ENCODE measurements at places on chromosomes 3 and 15. TPM values are rescaled to one million over a fixed set of nuclear protein-coding genes. Genes with fewer than 3 reads are reported as not detected.

The CLEC3B gene
- 0.20 TPM for total RNA-seq

- peak; percentile 84 for DNase-seq
Measured at GRCh38 chr15:66851311-66852063, 149.5 kb downstream of the SMAD6 start.

DNA sequence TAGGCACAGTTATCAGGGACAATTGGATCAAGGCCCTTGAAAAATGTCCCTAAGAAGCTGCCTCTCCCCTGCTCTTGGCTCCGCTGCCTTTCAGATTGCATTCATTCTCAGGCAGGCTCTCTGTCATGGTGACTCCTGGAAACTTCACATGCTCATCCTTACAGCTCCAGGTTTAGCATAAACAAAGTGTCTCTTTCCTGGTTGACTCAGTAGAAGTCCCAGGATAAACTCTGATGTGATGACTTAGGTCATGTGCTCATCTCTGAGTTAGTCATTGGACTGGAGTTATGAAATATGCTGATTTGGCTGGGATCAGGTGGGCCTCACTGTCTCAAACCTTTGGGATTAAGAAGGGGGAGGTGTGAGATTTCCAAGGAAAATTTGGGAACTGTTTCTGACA lies 243.8 kb downstream of the ZNF621 start:
- DNase-seq = no peak

The CYP1A2 gene
- total RNA-seq = not detected

The SH3BP5 gene
- total RNA-seq = 42.3 TPM

The EXOSC7 gene
- 25.6 TPM for total RNA-seq

DNA sequence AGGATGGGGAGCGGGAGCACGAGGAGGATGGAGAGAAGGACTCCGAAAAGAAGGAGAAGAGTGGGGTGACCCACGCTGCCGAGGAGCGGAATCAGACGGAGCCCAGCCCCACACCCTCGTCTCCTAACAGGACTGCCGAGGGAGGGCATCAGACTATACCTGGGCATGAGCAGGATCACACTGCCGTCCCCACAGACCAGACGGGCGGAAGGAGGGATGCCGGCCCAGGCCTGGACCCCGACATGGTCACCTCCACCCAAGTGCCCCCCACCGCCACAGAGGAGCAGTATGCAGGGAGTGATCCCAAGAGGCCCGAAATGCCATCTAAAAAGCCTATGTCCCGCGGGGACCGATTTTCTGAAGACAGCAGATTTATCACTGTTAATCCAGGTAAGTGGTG lies 169.8 kb downstream of the FEZF2 start:
- no peak for DNase-seq

GRCh38 chr3:30779686-30780287 lies 114.7 kb downstream of the GADL1 start:
- DNase-seq = peak; percentile 60

The UBA3 gene
- 55.6 TPM for total RNA-seq

- peak; percentile 51 for DNase-seq
Measured at GRCh38 chr3:44862226-44862637, 520 bp downstream of the TMEM42 start.

DNA sequence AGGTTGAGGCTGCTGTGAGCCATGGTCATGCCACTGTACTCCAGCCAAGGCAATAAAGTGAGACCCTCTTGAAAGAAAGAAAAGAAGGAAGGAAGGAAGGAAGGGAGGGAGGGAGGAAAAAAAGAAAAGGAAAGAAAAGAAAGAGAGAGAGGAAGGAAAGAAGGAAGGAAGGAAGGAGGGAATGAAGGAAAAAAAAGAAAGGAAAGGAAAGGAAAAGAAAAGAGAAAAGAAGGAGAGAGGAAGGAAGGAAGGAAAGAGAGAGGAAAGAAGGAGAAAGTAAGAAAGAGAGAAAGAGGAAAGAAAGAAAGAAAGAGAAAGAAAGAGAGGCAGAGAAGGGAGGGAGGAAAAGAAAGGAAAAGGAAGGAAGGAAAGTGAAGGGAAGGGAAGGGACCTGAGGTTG lies 20.4 kb upstream of the ACTL6A start:
- DNase-seq = no peak

The MYEF2 gene
- total RNA-seq = 5.9 TPM

GRCh38 chr15:70240820-70241430 lies 143.2 kb upstream of the TLE3 start:
- DNase-seq = no peak

- no peak for DNase-seq
Measured at GRCh38 chr15:45268135-45268534, 16.1 kb downstream of the SLC28A2 start.

The PLA2G4D gene
- not detected for total RNA-seq

DNA sequence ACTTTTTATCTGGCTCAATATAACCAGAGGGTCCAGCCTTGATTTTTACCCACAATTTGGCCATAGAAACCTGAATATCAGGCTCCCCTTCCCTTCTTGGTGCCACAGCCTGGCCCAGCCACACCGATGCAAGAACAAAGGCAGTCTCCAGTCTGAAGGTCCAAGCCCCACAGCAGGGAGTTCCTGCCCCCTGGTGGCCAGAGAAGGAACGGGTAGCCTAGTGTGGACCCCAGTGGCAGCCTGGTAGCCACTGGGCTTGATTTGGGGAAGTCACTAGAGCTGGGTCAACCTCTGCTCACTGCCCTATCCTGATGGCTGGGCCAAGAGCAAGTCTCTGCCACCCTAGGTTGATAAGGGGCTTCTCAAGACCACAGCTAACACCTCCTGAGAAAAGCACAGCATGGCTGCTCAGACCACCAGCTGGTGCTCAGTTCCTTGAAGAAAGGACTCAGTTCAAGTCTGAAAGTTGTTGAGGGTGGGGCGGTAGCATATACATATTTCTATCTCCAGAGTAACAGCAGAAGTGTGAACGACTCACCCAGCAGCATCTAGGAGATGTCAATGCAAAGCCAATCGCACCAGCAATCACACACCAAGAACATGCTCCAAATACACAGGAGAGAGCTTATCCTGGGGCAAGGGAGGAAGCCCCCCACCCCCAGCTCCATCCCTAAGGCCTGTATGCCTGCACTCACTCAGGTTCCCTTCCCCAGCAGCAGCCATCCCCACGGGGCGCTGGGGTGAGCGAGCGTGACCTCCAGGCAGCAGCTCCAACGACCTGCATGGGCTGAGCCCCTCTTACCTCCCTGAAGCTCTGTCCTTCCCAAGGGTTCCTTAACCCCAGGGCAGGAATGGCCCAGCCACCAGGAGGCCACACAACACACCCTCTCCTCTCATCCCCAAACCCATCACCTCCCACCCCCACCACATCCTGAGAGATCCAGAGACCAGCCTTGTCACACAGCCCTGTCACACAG lies 7.6 kb downstream of the PFKFB4 start:
- DNase-seq = peak; percentile 87

DNA sequence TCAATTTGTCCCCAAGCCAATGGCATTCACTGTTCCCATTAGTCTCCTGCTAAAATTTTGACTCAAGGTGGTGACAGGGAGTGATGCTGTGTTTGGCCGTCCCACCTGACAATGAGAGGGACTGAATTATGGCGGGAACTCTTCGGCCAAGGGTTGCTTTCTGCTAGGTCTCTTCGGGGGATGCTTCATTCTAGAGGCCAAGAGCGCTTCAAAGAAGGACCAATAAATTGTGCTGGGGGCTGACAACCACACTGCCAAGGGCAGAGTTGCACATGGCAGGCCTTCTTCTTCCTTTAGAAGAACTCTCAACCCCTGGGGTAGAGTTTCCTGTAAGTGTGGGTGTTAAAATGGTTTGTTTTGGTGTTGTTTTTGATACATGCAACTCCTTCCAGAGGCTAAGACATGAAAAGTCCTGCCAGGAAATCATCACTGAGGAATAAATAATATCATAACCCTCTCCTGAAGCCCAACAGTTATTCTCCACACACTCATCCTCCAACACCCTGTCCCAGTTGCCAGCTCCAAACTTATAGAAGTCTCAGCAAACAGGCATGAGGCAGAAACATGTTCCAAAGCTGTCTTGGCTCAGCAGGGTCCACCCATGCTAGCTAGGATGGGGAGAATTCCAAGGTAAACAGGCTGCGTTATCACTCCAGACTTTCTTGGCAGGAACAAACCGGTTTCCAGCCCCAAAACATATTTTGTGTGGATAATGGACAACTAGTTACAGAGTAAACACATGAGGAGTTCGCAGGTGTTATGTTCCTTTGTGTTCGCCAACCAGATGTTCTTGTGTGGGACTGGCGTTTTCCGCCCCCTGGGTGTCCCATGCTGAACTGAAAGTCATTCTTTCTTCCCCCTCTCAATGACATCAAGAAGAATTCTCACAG lies 396.7 kb upstream of the RGMA start:
- no peak for DNase-seq

The TRH gene
- total RNA-seq = not detected

The ST3GAL6 gene
- total RNA-seq = 24.8 TPM

The BCL2A1 gene
- total RNA-seq = not detected

GRCh38 chr15:61889706-61890105 lies 170.5 kb downstream of the VPS13C start:
- no peak for DNase-seq

GRCh38 chr3:48997102-48997635 lies 7.1 kb downstream of the P4HTM start:
- no peak for DNase-seq

DNA sequence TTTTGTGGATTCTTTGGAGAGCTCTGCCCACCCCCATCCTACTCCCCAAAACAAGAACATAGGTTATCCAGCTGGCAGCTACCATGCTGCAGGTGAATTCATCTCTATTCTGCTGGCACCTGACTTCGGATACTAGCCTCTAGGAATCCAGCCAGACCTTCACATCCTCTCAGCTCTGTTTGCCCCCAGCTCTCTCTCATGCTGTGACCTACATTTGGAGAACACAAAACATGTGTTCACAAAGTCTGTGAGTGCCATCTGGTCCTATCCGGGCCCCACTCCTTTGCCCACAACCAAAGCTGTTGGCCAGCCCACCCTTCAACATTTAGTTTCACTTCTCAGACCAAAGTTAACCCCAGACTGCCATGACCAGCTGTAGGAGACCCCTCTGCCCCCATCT lies 89.4 kb upstream of the C3orf80 start:
- no peak for DNase-seq

The CLDN16 gene
- not detected for total RNA-seq

GRCh38 chr3:37377670-37378069 lies 203.3 kb upstream of the LRRFIP2 start:
- no peak for DNase-seq

- no peak for DNase-seq
Measured at GRCh38 chr3:66416556-66417304, 84.1 kb downstream of the LRIG1 start.

GRCh38 chr3:194575484-194576210 lies 57.6 kb downstream of the TMEM44 start:
- no peak for DNase-seq

DNA sequence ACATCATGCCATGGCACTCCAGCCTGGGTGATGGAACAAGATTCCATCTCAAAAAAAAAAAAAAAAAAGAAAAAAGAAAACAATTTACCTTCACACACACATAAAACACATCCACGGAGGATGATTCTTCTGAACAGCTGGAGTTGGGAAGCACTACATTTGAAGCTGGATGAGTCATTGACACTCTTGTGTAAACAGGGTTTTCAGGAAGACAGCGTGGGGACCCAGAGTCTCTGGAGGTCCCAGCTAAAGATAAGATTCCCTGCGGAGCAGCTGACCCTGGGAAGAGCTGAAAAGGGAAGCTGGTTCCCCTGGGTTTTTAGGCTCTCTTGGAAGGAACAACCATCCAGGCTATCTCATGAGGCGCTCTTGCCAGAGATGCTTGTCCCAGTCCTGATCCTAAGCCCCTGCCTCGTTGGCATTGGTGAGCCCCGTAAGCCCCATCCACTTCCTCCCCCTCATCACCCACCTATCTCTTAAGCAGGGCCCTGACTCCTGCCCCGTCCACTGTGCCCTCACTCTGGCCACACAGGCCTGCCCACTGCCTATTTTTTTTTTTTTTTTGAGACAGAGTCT lies 32.0 kb upstream of the FURIN start:
- DNase-seq = peak; percentile 36

DNA sequence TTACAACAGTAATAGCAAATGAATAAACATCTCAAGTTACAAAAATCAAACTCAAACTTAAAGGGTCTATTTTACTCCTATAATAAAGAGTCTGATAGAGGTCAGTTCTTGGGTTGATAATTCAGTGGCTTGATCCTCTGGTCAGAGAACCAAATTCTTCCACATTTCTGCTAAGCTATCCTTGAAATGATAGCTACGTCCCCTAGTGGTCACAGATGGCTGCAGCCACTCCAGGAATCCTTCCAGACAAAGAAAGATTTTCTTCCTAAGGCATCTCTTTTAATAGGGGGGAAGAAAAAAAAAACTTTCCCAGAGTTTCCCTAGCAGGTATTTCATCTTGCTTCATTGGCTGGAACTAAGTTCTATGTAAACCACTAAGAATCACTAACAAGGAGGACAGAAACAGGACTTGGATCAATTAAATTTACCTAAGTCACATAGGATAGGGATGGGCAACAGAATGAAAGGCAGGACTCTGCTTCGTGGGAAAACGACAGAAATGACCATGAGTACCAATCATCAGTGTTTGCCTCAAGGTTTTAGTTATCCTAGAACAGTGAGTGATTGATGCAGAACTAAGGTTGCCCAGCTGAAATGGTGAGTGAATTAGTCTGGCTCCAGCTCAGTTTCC lies 160.7 kb downstream of the STAC start:
- DNase-seq = peak; percentile 13

DNA sequence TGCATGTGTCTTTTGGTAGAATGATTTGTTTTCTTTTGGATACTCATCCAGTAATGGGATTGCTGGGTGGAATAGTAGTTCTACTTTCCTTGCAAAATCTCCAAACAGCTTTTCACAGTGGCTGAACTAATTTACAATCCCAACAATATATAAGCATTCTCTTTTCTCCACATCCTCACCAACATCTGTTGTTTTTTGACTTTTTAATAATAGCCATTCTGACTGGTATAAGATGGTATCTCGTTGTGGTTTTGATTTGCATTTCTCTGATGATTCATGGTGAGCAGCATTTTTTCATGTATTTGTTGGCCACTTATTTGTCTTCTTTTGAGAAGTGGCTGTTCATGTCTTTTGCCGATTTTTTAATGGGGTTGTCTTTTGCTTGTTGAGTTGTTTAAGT lies 55.8 kb downstream of the ST8SIA2 start:
- no peak for DNase-seq

The TRMT10C gene
- 22.9 TPM for total RNA-seq

The DUOXA2 gene
- total RNA-seq = not detected

- DNase-seq = no peak
Measured at GRCh38 chr3:36482256-36482655, 102.0 kb downstream of the STAC start.

DNA sequence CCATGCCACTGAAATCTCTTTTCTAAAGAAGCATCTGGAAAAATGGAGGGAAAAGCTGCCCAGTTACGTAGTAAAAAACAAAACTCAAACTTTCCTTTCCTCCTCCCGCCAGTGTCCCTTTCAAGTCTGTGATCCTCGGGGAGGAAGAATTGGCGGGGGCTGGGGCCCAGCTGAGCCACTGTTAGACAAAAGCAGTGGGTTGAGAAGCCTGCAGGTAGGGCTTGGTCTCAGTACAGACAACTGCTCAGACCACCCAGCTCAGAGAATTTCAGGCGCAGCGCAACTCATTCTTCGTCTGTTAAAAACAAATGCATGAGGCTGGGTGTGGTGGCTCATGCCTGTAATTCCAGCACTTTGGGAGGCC lies 117.1 kb downstream of the MYLK start:
- DNase-seq = no peak

Measured in lung microvascular endothelial cell (primary cell).